ENCODE measurements at places on chromosomes 4 and X.

DNA sequence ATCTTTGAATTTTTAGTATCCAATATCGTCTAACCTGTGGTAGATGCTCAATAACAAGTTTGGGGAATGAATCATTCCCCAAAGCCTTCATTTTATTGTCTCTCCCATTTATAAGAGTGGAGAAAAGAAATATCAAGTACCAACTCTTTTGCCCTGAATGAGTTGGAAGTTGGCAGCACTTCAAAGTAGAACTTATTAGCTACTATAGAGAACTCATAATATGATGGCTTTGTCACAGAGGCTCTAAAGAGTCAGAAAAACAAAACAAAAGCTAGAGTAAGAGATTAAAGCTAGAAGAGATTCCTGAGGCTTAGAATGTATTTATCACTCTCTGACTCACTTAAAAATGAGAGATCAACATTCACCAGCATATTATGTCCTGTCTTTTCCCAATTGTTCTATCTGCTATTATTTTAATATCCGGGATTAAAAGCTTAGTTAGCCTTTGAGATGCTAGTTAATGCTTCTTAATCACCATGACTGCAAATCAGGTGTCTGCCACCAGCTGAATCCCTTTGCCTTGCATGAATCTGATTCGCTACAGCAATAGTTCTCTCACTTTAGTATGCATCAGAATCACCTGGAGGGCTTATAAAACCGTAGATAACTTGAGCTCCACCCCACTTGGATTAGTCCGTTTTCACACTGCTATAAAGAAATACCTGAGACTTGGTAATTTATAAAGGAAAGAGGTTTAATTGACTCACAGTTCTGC is 77.9 kb downstream of the PALLD start:
- no peak for DNase-seq

- peak; percentile 68 for DNase-seq
Measured at GRCh38 chr4:76624241-76624681, 189.2 kb downstream of the SHROOM3 start.

DNA sequence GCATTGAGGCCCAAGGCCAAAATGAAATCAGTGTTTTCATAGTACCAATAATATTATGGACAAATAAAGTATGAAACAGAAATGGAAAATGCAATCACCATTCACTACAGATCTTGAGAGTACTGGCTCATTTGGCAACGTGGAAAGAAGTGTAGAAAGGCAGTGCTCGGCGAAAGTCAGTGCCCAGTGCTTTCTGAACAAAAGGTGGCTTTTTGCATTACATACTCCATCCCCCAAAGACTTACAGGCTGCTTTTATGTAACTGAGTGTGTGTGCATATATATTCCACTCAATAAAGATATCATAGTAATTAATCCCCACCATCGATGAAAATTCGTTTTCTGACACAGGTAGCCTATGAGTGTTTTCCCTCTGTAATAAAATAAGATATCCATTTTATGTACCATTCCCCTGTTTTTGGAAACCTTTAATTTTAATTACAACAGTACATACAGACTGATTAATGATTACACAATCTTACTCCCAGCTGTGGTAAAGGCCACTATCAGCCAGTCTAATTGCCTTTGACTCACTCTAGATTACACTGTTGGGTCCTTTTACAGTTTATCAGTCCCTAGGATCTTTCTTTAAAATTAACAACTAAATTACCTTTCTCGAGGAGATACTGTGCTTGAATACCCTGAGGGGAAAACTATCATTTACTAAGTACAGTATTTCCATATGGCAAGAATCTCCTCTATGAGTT is 65.9 kb downstream of the MAD2L1 start:
- peak; percentile 20 for DNase-seq

DNA sequence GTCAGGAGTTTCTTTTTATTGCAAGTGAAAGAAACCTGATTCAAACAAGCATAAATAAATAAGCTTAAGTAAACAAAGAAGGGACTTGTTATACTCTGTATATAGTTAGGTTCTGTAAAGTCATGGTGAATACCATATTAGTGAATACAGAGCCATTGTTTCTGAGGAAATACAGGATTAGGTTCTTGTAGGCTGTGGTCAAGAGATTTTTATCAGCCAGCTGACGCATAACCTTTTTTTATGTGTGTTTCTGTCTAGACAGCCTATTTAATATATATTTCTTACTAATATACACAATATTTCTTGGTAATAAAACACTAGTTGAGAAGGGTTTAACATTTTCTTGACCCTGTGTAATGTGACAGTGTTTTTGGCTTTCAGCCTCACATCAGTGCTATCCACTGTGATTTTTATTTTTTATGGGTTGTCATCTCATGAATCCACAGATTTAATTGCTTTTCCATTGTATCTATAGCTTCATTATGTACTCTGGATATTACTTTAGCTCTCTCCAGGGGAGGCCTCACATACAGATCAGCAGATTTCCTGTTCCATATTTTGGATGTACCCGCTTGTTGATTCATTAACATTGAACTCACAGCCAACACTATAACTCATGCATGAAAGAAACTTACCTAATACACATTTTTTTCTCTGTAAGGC is 8.0 kb downstream of the HERC3 start:
- DNase-seq, result no peak

DNA sequence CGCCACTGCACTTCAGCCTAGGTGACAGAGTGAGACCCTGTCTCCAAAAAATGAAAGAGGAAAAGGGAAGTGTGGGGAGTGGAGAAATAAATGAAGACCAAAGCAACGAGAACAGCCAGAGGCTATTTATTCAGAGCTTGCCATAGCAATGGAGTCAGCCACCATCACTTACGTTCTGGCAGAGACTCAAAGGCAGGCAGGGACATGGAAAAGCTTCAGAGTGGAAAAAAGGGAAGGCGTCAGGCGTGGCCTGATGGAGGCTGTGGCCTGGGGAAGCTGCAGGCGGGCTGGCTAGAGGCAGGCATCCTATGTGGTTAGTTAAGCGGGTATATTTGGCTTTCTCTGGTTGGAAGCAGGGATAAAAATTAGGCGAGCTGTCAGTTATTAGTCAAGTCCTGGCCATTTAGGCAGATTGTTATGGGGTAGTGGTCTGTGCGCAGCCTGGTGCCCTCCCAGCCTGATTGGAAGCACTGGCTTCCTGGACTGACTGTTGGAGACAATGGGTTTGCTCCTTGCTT is 73.3 kb downstream of the DCTD start:
- no peak for DNase-seq

DNA sequence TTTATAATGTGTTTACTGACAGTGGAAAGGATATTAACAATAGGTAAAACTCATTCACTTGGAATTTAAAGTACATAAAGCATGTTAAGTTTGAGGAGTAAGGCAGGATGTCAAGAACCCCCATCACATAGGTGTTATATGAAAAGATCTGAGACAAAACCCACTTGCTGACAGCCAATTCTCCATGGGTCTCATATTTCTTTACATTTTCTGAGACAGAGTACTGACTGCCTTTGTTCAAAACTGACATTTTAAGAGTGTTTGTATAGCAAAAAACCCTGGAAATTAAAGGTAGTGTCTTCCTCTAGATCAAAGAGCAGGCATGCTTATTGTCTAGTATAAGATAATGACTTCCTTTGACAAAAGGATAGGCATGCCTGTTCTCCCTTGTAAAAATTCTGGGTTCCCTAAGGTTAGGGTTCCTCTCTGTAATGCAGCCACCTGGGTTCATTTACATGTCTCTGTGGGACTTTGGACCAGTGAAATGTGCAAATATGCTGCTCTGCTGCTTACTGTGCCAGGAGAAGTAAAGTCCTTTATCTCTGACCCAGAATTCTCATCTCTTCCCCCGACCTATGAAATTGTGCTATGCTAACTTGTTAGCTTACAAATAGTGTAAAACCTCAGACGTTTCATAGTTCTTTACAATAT is 123.6 kb downstream of the PCDH18 start:
- DNase-seq, result peak; percentile 3

DNA sequence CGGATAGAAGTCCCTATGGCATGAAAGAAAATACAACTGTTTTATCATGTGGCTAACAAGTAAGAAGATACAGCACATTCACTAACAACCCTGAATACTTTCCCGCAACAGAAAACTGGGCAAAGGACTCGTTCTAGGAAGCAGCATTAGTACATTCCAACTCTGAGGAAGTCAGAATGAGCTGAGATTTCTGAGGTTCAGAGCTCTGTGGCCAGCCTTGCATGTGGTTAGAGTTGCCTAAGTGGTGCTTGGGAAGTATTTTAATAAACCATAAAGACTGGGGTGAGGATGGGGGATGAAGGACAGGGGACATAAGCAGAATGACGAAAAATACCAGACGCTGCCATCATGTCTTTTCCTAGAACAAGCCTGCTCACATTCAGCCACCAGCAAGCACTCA is 82.2 kb downstream of the EFHC2 start:
- no peak for DNase-seq

- DNase-seq, result peak; percentile 5
Measured at GRCh38 chr4:176150356-176150682, 45.1 kb downstream of the SPATA4 start.

DNA sequence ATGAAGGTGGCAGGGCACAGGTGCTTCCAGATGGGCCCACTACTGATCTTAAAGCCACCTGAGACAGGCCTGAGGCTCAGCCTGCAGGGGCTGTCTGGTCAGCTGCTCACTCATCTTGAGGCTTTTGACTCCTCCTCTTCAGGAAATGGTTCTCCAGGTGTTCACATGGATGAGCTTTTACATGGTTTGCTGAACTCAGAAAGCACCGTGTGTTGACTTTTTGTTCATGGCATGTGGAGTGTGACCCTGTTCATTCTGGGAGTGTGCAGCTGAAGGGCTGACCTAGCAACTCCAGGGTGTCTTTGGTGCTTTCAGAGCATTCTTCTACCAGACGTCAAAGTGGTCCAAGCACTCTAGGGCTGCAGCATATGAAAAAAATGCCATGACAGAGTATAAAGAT is 111.1 kb downstream of the CCNG2 start:
- no peak for DNase-seq

GRCh38 chr4:60042941-60043340 is 1157.2 kb upstream of the ADGRL3 start:
- no peak for DNase-seq

DNA sequence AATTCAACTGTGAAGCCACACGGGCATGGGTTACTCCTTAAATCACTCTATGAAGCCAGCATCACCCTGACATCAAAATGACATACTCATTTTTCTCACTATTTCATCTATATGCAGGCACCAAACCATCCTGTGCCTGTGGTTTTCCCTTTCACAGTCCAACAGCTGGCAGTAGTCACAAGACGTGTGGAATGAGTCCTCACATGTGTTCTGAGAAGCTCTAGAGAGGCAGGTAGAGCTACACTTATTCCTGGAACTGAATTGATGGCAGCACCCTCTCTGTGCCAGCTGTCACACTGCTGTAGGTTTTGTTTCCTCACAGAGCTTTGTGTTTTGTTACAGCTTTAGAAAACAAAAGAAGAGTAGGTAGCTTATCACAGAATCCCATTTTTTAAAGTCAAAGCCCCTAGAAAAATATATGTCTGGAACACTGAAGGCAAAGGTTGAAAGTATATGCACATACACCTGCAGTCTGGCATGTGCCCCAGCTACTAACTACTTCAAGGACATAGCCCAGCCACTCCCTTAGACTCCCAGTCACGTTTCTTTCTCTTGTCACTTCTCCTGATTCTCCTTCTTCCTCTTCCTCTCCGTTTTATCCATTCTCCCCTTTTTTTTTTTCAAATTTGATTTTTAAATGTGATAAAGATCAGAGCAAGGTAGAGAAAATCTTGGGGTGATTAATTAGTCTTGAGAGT is 107.1 kb downstream of the ANXA10 start:
- peak; percentile 8 for DNase-seq

DNA sequence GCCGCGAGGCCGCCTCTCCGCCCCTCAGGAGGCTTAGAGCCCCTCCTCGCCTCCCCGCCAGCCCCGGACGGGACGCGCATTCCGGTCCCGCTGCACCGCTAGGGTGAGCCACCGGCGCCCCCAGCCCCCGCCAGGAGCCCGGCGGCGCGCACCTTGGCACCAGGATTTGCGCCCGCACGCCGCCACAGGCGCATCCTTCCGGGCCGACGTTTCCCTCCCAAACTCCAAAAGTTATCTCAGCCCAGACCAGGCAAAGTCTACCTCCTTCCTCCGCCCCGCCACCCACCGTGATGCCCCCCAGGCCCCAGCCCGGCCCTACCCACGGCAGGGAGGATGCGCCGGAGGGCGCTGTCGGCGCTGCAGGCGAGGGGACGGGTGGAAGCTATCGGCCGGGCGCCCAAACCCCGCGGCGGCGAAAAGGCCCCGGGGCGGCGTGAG is 538 bp downstream of the SCML2 start:
- DNase-seq, result peak; percentile 59

GRCh38 chrX:153801669-153802068 is 7.2 kb downstream of the SSR4 start:
- DNase-seq, result no peak

- DNase-seq, result no peak
Measured at GRCh38 chr4:94550352-94550751, 98.6 kb downstream of the PDLIM5 start.

DNA sequence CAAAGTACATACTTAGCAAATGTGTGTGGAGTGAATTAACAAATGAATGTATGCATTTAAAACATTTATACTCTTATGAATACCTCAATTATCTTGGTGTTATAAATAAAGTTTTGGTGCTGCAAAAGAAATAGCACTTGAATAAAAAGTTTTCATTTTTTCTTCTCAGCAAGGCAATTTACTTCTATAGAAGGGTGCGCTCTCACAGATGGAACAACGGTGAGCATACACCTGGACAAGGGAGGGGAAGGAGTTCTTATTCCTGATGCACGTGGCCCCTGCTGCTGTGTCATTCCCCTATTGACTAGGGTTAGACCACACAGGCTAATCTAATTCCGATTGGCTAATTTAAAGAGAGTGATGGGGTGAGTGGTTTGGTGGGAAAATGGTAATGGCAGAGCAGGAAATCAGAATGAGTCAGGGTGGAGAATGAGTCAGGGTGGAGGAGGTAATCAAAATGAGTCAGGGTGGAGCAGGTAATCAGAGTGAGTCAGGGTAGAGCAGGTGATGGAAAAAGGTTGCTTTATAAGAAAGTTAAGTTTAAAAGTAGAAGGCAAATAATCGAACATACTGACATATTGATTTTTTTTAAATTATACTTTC is 28.2 kb upstream of the PGK1 start:
- DNase-seq, result no peak

GRCh38 chr4:155099231-155099630 is 109.2 kb upstream of the NPY2R start:
- DNase-seq, result no peak

GRCh38 chrX:48958635-48959094 is 1.3 kb upstream of the OTUD5 start:
- DNase-seq, result peak; percentile 70

DNA sequence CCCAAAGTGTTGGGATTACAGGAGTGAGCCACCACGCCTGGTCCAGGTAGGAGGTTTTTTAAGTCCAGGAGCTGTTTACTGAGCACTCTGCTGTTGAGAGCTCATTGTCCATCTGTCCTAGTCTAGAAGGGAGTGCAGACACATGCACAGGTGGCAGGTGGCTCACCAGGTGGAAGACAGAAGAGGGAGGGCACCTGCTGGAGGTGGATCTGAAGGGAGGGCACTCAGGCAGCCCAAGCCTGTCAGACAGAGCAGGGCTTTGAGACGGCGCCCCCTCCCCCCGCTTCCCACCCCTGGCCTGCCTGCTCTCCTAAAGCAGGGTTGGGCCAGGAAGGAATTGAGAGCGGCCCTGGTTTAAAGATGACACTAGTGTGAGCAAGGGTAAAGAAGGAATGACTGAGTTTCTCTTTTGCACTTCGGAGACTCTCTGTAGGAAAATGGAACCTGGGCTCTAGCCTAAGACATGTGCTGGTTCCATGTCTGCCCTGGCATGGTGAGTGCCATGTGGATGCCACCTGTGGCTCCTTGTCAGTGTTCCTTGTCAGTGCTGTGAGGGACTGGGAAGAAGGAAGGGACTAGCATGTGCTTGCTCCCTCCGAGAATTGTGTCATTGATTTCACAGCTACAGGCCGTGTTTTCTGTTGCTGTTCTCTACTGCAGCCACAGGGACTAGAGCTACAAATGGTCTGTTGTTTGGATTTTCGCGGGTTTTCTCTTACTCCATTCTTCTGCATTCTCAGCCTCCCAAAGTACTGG is 108.6 kb downstream of the TNIP2 start:
- peak; percentile 18 for DNase-seq

Data from small intestine (tissue), 16 donors.